ENCODE measurements at places on chromosomes 6 and 20.

DNA sequence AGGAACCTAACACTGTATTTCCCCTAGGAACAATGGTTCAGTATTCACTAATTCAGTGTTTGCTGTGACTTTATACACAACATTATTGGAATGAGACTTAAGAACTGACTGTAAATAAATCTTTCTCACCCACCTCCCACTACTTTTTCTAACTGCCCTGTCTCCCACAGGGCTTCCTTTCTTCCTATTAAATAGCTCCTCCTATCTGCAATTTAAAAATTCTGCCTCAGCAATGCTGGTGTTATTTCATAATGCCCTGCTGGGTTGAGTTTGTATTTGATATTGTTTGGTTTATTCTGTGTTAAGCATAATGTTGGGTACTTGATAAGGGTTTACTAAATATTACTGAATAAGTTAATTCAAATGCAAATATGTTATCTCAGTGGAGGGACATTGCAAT is 573.1 kb upstream of the RNF217 start:
- DNase-seq = no peak

DNA sequence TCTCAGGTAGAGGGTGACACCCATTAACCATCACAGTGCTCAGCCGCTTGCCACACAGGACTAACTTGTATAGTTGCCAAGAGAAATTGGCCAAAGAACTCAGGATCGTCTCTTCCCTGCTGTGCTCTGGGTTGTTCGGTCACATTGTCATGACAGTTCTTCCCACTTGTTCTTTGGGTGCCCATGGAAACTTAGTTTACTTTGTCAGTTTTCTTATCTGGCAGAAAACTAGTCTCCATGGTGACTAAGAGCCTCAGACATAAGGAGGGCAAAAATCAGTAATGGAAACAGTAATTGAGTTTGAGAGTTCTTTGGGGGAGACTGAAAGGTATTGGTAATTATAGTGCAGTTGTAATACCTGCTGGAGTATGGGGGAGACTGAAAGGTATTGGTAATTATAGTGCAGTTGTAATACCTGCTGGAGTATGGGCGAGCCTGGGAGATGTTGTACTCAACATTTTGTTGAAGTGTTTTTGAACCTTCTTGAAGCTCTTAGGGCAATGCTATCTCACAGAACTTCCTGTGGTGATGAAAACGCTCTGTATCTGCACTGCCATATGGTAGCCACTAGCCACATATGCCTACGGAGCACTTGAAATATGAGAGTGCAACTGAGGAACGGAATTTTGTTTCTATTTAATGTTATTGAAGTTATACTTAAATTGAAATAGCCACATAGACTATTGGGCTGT is 95.2 kb upstream of the HDGFL1 start:
- no peak for DNase-seq

- DNase-seq = no peak
Measured at GRCh38 chr6:6885521-6886170, 222.1 kb upstream of the RREB1 start.

DNA sequence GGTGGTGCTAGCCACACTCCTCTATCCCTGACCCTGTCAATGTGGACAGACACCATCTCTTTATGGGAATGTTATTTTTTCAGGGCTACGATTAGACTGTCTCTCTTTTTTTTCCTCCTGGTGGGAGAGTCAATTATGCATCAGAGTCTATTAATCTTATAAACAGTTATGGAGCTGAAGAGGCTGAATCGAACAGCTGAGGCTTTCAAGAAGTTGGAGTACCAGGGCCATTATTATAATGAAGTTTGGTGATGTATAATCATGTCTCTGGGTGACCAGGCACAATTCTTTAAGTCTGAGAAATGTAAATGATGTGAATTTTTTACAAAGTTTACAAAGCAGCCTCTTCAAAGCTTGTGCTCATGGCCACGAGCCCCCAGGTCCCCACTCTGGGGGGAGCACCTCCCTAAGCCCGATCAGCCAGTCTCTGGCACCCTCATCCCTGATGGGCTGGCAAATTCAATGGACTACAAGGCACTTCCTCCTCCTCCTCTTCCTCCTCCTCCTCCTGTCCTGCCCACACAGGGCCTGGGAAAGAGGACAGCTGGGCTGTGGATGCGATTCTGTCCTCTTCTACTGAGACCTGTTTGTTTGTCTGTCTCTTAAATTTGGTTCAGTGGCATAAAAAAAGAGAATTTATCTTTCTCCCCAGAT is 43.9 kb upstream of the QKI start:
- no peak for DNase-seq

DNA sequence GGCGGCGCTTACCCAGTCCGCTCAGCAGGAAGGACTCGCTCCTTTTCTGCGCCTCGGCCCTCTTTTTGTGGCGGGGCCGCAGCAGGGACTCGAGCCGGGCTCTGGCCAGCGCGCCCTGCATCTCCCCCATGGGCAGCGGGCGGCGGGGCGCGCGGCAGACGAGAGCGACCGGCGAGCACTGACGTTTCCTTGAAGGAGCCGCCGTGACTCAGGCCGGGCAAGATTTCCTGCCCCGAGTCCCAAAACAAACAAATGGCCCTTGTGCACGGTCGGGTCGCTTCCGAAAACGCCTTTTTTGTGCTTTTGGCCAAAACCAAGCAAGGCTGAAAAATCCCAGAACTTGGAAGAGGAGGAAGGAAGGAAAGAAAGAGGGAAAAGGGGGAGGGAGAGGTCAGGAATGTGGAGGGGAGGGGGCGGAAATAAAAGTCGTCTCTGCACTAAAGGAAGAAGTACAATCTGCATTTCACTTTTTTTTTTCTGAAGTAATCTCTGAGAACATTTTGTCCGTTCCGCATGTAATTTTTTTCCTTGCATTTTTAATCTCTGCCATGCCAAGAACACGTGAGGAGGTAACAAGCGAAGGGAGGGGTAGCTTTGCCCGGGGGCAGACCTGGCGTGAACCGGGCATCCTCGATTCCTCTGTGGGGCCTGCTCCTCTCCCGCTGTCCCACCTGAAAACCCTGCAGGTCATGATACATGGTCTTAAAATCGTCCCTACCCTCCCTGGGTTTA is 123.3 kb upstream of the SLC2A12 start:
- no peak for DNase-seq

DNA sequence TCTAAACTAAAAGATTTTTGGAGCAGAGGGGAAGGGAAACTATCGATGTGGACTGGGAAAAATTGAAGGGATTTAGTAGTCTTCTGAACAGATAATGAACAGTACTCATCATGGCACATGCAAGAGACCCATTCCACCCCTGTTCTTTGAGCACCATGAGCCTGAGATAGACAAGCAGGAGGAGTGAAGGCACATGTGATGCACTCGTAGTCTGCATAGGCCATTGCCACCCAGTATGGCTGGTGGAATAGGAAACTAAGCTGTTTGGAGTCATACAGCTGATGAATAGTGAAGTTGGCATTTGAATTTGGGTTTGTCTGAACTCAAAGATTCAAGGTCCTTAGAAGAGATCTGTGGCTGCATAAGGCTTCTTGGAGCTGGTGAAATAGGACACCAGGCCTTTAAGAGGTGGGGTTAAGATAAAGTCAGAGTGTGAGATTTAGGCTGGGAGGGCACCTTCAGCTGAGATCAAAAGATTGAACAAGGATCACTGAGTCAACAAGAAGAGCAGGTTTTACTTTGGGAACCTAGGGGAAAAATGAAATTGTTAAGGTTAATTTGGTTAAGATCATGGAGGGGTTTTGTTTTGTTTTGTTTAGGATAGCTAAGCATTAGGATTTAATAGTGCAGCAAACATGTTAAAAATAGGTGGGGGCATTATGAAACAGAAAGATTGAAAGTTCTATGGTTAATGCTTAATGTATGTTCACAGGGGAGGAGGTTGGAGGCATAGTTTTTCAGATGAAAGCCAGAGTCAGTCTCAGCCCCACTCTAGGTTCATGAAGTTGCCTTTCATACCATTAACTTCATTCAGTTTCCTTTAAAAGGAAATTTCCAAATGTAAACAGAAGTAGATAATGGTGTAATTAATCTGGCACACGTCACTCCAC is 148.8 kb downstream of the ARID1B start:
- no peak for DNase-seq

DNA sequence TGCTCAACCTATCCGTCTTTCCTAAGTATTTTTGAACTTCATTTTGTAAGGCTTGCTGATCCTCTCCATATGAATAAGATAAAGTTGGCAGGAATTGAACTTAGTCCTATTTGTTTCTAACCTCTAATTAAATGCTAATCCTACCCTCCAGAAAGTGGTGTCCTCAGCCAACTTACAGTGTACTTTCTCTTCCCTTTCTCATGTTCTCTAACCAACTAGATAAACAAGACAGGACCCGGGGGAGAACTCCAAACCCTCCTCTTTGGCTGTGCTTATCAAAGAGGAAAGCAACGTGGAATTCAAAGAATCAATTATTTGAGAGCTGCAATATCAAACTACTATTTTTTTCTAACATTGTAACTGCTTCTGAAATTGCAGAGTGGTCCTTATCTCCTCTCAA is 56.5 kb upstream of the NRSN1 start:
- DNase-seq = no peak

DNA sequence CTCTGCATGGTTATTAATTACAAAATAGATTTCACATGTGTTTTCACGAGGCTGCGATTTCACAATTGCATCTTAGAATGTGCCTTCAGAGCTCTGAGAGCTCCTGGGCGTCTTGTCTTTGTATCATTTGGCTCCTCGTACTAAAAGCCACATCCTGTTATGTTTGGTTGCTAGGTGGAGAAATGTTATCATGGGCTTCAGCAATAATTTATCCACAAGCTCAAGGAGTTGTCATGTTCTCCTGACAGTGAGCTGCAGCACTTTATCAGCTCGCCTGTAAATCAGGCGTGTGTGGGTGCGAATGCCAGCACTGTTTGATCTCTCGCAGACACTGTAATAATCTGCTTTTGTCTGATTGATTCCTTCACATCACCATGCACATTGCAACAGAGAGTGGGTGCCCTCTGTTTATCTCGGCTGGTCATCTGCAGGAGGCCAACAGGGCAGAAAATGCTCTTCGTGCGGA is 218.6 kb upstream of the ZFP64 start:
- DNase-seq = peak; percentile 37

- DNase-seq = peak; percentile 47
Measured at GRCh38 chr6:15247500-15248450, 1.9 kb downstream of the JARID2 start.

DNA sequence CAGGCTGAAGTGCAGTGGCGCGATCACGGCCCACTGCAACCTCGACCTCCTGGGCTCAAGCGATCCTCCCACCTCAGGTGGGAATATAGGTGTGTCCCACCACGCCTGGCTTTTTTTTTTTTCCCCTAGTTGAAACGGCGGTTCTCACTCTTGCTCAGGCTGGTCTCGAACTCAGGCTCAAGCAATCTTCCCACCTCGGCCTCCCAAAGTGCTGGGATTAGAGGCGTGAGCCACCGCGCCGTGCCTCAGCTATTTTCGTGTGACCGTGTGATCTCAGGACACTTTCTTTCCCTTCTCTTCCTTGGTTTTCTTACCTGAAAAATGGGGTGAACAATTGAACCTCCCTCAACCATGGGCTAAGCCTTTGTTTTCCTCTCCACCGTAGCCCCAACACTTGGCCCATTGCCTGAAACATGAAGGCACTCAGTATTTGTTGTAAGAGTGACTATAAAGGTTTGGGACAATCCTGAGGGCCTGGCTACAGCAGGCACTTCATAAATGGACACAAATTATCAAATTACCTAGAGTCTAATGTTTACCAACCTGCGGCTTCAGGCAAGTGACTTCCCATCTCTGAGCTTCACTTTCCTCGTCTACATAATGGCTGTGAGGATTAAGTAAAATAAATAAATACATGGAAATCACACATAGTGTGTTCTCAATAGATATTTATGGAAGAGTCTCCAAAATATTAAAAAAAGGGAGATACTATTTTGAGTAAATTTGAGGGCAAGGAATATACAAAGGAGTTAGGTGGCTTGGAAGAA is 31.4 kb upstream of the ID1 start:
- no peak for DNase-seq

- no peak for DNase-seq
Measured at GRCh38 chr6:38234934-38235682, 404.6 kb downstream of the BTBD9 start.

DNA sequence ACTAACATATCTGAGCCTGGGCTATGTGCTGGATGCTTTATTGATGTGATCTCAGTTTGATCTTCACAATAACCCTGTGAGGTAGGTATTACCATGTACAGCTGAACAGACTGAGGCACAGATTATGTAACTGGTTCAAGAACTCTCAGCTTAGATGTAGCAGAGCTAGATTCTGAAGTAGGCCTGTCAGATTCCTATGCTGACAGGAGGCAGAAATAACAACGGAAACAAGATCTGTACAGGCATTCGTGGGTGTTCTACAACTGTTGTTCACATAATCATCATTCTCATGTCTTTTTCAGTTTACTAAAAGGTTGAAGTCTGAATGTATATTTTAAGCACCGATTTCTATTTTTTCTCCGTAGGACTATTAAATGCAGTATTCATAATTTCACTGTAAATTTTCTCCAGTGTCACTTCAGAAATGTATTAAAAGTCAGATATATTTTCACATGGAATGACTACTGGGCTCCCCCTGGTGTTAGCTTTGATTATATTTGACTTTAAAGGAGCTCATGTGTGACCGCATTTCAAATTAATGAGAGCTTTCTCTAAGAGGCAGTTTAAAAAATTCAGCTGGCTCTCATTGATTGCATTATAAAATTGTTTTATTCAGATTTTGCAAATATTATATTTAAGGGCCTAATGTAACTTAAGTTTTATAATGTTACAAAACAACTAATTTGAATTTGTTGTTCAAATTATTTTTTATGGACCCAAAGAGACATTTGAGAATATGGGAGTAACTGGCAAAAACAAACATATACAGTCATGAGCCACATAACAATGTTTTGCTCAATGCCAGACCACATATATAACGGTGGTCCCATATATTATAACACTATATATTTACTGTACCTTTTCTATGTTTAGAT is 36.4 kb upstream of the SLC17A4 start:
- DNase-seq = no peak

DNA sequence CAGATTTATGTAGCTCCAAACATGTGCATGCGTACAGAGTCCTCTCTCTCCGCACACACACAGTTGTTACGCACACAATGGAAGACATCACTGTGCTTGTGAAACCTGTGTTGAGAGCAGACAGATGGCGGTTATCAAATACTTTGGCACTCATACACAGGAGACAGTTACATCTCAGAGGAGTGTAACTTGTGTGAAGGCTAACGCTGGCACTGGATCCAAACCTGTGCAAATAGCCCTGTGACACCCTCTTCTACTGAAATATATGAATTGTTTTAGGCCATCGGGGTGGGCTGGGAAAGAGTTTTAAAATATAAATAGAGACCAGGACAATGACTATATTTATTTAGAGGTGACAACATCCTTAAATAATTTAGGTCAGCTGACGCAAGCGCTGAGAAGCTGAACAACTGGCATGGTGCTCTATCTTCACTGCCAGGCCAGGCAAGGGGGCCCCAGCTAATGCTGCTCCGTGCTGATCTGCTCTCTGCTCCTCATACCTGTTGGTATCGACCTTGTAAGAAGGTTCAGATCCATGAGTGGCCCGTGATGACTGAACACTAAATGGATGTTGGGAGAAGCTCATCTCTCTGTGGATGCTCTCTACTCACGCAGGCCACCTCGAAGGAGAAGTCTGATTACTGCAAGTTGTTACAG is 69.4 kb downstream of the FOXC1 start:
- DNase-seq = no peak

- DNase-seq = no peak
Measured at GRCh38 chr20:25356271-25356933, 34.2 kb downstream of the ABHD12 start.

GRCh38 chr6:131427434-131428058 is 145.5 kb upstream of the ARG1 start:
- no peak for DNase-seq

All from activated CD4-positive, alpha-beta T cell treated with anti-CD3 and anti-CD28 coated beads for 1 hour (primary cell).